ENCODE measurements at places on chromosomes 13 and 19.

- no peak for DNase-seq
These were observed 26.7 kb downstream of the CRTC1 start for GRCh38 chr19:18710186-18710585.

DNA sequence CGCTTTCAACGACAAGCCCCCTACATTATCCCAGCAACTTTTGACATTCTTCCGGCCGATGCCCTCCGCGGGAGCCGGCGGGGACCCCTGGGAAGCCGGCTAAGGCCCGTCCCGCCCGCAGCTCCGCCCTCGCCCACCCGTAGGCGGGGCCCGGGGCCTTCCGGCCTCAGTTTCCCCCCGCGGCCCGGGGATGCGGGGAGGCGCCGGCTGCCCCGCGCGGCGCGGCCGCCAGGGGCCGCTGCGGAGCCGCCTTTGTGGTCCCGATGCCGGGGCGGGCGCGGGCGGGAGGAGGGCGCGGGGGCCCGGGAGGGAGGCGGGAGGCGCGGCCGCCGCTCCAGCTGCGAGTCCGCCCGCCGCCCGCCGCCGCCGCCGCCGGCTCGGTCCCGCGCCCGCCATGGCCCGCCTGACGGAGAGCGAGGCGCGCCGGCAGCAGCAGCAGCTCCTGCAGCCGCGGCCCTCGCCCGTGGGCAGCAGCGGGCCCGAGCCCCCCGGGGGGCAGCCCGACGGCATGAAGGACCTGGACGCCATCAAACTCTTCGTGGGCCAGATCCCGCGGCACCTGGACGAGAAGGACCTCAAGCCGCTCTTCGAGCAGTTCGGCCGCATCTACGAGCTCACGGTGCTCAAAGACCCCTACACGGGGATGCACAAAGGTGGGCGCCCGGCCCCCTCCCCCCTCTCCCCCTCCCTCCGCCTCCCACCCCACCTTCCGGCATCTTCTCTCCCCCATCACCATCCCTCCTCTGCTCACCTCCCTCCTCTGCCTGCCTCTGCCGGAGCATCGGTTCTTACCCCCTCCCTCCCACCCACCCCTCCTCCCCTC lies at the start of gene CELF5:
CELF5 (plus strand) TSS at position 316 of the 823 bp plus-strand sequence; CDS start at position 395, 79 bp downstream.
- DNase-seq, result no peak

- peak; percentile 23 for DNase-seq
These were observed 276.4 kb downstream of the KLF5 start for GRCh38 chr13:73335210-73335609.

- no peak for DNase-seq
These were observed 28.7 kb downstream of the COL5A3 start for GRCh38 chr19:9981406-9982260.

DNA sequence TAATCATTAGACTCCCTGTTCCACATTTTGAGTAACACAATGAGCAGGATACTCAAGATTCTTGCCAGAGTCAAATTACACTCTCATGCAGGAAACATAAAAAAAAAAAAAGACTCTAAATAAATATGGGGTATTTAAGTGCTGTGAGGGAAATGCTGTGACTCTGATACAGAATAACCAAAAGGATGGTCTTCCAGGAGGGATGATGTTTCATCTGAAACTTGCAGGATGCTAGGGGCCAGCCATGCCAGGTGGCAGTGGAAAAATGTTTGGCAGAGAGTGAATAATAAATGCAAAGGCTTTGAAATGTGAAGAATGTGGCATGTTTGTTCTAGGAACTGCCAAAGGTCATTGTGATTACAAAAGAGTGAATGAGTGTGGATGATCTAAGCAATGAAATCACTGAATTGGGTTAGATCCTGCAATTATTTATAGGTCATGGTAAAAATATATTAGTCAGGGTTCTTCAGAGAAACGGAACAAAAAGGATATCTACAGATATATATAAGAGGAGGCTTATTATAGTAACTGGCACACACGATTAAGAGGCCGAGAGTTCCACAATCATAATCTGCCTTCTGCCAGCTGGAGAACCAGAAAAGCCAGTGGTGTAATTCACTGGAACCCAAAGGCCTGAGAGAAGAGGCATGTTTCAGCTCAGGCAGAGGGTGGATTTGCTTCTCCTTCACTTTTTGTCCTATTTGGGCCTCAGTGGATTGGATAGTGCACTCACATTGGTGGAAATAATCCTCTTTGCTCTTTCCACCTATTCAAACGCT lies 1832.8 kb upstream of the MIR17HG start:
- DNase-seq, result no peak

GRCh38 chr13:99267927-99268326 lies 9.7 kb upstream of the GPR18 start:
- DNase-seq, result no peak

DNA sequence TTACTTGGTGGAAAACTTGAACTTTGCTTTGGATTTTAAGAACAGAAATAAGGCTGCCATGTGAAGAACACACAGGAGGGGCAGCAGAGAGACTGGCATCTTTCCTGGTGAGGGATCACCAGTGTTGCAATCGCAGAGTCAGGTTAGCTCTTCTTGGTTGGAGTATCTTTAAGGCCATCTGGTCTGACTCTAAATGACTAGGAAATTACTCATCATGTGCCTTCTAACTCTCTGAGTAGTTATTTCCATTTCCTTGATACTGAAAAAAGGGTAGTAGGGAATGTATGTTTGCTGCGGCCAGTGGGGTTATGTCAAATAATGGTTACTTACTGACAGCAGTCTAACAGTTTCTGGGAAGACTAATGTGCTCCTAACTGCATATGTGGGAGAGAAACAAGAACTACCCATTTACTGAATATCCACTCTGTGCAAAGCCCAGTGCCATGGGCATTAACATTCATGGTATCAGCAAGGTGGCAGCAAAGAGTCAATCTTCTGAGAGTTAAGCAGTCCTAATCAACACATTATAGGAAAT lies 122.1 kb downstream of the COG6 start:
- peak; percentile 79 for DNase-seq

DNA sequence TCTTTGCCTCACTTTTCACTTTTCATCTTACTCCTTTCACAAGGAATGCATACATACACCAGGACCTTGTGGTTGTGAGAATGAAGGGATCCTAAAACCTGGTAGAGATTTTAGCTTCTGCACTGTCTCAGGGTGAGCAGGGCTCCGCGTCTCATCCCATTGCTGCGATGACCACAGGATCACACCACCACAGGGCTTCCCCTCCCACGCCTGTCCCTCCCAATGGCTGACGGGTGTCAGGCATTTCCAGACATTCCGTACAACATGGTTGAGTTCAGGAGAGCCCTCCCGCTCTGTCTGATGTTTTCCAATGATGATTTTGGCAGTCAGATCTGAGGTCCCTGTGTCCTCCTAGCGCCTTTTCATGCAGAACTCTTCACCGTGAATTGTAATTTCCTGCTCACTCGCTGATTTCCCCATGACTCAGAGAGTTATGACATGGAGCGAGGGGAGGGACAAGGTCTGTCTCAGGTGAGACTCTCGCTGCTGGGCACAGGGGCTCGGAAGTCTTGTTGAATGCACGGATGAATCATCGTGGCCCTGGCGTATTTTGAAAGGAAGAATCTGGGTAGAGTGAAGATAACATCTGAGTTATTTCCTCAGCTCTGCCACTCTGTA lies 102.8 kb downstream of the TEX29 start:
- DNase-seq, result no peak

- no peak for DNase-seq
These were observed 38.4 kb upstream of the STARD13 start for GRCh38 chr13:33323801-33324510.

- no peak for DNase-seq
These were observed 2.2 kb downstream of the IGFLR1 start for GRCh38 chr19:35740108-35740422.

- DNase-seq, result no peak
These were observed 2.6 kb upstream of the EPN1 start for GRCh38 chr19:55672418-55672817.

DNA sequence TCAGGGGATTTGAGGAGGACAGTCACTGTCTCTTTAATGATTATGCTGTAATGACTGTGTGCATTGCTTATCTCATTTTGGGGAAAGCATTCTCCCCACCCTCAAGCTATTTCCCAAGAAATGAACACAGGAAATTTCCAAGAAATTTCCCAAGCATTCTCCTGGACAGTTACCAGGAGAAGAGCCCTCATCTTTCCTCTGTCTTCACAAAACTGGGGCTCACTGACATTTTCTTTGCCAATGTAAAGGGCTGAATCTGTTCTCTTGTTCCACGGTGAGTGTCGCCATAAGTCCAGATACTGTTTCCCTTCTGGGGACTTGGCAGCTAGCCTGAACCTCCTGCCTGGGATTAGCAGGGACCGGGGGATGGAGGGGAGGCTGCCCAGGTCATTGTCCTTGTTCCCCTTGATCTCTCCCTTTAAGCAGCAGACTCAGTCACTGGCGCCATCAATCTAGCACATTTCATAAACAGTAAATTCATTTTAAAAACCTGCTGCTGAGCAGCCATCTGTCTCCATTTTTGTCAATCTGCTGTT lies 172.8 kb downstream of the DNAJC15 start:
- DNase-seq, result no peak

- DNase-seq, result no peak
These were observed 167.4 kb downstream of the NALCN start for GRCh38 chr13:101248739-101249514.

- DNase-seq, result peak; percentile 82
These were observed 63.4 kb upstream of the LRCH1 start for GRCh38 chr13:46489586-46490023.

DNA sequence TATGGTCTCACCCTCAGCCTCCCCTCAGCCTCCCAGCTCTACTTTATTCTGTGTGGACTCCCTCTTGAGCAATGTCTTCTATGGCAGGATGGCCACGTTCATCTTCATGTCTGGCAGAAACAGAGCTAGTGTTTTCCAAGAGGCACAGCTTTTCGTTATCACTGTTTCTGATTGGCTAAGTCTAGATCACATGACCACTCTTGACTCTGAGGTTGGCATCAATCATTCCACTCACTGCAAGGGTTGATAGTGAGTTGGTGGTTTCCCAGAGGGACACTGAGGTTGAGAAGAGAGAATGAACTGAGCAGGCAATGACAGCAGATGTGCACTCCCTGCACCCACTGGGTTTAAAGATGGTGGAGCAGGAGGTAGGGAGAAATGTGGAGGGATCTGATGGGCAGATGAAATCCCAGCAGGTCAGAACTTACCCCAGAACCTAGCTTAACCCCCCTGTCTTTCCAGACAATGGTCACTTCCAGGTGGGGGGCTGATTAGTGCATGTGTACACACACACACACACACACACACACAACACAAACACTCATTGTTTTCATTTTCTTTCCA lies 26.3 kb upstream of the UQCRFS1 start:
- no peak for DNase-seq

- no peak for DNase-seq
These were observed 2.0 kb upstream of the ZBTB45 start for GRCh38 chr19:58521651-58522050.

- no peak for DNase-seq
These were observed 5.5 kb upstream of the ADAMTS10 start for GRCh38 chr19:8615813-8616596.

GRCh38 chr19:1896508-1896907 lies 8.7 kb upstream of the ADAT3 start:
- no peak for DNase-seq

DNA sequence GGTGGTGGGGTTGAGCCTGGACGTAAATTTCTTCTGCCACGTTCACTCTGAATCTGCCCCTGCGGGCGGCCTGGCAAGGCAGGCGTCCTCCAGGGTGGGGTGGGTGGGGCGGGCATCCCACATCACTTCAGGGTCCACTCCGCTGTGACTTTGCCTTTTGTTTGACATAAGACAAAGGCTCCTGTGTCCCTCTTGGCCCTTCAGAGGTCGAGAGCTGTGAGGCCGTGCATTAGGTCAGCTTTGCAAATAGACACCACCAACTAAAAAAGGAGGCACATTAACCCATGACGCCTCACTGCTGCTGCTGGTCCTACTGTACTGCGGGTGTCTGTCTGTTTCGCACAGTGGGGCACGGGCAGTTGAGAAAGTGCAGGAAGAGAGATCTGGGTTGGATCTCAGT lies 10.5 kb upstream of the ZNF536 start:
- DNase-seq, result no peak

- DNase-seq, result peak; percentile 37
These were observed at the start of gene ZNF101 for GRCh38 chr19:19668230-19669012. Gene ZNF101 (plus strand): TSS chr19:19668839. CDS start chr19:19668964, 125 bp downstream.

DNA sequence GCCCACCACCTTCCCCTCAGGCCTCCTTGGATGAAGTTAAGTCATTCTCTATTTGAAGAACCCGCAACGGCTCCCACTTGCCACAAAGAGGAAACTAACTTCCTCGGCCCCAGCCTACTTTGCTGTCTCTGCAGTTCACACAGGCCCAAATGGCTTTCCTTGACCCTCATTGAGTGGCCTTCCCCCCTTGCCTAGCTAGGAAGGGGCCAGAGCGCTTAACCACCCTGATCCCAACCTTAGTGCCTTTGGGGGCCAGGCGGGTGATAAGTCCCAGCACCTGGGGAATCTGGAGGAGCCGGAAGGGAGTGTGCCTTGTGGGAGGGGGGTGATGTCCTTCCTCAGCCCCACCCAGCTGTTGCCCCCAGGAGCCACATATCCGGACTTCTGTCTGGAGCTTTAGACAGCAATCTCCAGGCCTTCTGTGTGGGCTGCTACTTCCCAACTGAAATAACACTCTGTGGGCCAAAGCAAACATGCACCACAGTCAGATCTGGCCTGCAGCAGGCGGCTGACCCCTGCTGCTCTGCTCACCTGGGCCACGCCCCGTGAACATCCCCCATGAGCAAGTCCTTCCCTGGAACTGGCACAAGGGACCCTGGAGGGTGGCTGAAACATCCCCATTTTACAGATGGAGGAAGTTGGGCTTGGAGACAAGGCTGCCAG lies 10.5 kb downstream of the NECTIN2 start:
- no peak for DNase-seq

Data from AG04449 (cell line).